ENCODE measurements at places on chromosomes 3 and 15. TPM values are rescaled to one million over a fixed set of nuclear protein-coding genes. Genes with fewer than 3 reads are reported as not detected.

GRCh38 chr3:166799-167198 lies 29.8 kb upstream of the CHL1 start:
- DNase-seq: no peak

The PROS1 gene
- 0.57 TPM for total RNA-seq

GRCh38 chr3:126109880-126110235 lies 25.9 kb upstream of the SLC41A3 start:
- no peak for DNase-seq

DNA sequence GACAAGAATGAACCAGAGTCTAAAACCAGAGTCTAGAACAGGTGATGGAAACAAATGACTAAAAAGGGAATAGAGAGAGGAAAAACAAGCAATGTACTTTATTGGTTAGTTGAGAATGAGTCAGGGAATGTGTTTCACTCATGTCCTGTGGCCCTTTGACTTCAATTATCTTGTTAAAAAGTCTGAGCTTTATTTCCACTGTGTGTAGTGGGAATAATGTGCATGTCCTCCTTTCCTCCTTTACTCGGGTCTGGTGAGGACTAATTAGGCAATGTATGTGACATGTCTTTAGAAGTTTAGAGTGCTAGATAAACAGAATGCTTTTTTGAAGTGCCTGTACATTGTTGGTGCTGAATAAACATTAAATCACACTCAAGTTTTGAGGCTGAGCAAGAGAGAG lies 21.3 kb downstream of the LSAMP start:
- no peak for DNase-seq

- no peak for DNase-seq
Measured at GRCh38 chr3:136958939-136959338, 1.2 kb downstream of the IL20RB start.

GRCh38 chr3:118088696-118089095 lies 946.0 kb downstream of the IGSF11 start:
- no peak for DNase-seq

The PARP15 gene
- 7.8 TPM for total RNA-seq

All from activated CD4-positive, alpha-beta T cell treated with anti-CD3 and anti-CD28 coated beads for 36 hours (primary cell).